Neural crest cell (in vitro differentiated cells): ENCODE measurements at places on chromosomes 12 and 14. TPM values are rescaled to one million over a fixed set of nuclear protein-coding genes. Genes with fewer than 3 reads are reported as not detected.

Gene ABCC9
- 2.8 and 3.0 TPM in 2 replicates for total RNA-seq

GRCh38 chr12:133046698-133047097 is 9.4 kb downstream of the ZNF84 start:
- no peak for DNase-seq

GRCh38 chr14:58547649-58548048 is 90.1 kb upstream of the DACT1 start:
- DNase-seq, result no peak

Gene TAS2R20
- 1.1 TPM in 2 replicates for total RNA-seq

Gene SMCO3
- total RNA-seq, result not detected in 2 replicates

GRCh38 chr12:52630008-52630500 is 11.7 kb upstream of the KRT73 start:
- no peak for DNase-seq

GRCh38 chr14:77026930-77027537 is 1.5 kb downstream of the IRF2BPL start:
- peak; percentile 45 for DNase-seq

GRCh38 chr12:22458298-22458937 is 85.9 kb downstream of the C2CD5 start:
- DNase-seq, result no peak

GRCh38 chr14:76405627-76406026 is 29.7 kb downstream of the ESRRB start:
- DNase-seq, result no peak

- no peak for DNase-seq
Observed at GRCh38 chr12:13345722-13346121, 149.2 kb downstream of the EMP1 start.

- DNase-seq, result no peak
Observed at GRCh38 chr14:22821193-22822015, 6.2 kb upstream of the SLC7A7 start.
